Endothelial cell of umbilical vein (primary cell): ENCODE measurements at places on chromosomes 1 and 21. TPM values are rescaled to one million over a fixed set of nuclear protein-coding genes. Genes with fewer than 3 reads are reported as not detected.

Gene ATP1A2
- not detected in 2 replicates for total RNA-seq

Gene FABP3
- 0.84 and 1.8 TPM in 2 replicates for total RNA-seq

Gene TNFSF18
- 39.4 and 39.9 TPM in 2 replicates for total RNA-seq

Gene KLHL17
- 28.6 and 30.1 TPM in 2 replicates for total RNA-seq

Gene TMEM82
- total RNA-seq, result not detected in 2 replicates

Gene CFHR4
- total RNA-seq, result not detected in 2 replicates

Gene FBLIM1
- 363 and 394 TPM in 2 replicates for total RNA-seq

Gene ANKRD45
- 0.37 and 0.62 TPM in 2 replicates for total RNA-seq

Gene SAMD13
- total RNA-seq, result 3.9 and 4.8 TPM in 2 replicates

Gene SPRR2B
- not detected in 2 replicates for total RNA-seq

Gene PRKAA2
- 0.78 and 1.2 TPM in 2 replicates for total RNA-seq

- DNase-seq, result no peak
Measured at GRCh38 chr1:147912553-147912952, 10.0 kb downstream of the GJA8 start.

GRCh38 chr1:51945591-51945990 is 44.9 kb downstream of the RAB3B start:
- peak; percentile 95 for DNase-seq

- DNase-seq, result no peak
Measured at GRCh38 chr1:32220746-32221580, 1.2 kb downstream of the TMEM234 start.

GRCh38 chr1:195637539-195637938 is 970.7 kb downstream of the KCNT2 start:
- no peak for DNase-seq

DNA sequence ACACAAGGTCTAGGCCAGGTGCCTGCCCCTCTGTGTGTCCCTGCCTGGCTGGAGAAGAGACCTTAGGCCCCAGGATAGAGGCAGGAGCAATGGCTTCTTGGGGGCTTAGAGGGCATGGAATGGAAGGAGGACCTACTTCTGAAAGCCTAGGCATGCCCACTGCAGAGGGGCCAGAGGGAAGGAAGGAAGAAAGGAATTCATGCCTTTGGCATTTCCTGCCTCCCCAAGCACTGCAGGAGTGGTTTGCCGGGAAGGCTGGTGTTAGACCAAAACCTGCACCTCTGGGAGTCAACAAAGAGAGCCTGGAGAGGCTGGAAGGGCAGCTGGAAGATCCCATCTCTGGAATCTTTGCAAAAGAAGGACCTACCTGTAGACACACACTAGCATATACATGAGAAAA is 50.7 kb upstream of the KCNE2 start:
- DNase-seq, result peak; percentile 10

- no peak for DNase-seq
Measured at GRCh38 chr1:236657398-236657797, 28.9 kb upstream of the ACTN2 start.

DNA sequence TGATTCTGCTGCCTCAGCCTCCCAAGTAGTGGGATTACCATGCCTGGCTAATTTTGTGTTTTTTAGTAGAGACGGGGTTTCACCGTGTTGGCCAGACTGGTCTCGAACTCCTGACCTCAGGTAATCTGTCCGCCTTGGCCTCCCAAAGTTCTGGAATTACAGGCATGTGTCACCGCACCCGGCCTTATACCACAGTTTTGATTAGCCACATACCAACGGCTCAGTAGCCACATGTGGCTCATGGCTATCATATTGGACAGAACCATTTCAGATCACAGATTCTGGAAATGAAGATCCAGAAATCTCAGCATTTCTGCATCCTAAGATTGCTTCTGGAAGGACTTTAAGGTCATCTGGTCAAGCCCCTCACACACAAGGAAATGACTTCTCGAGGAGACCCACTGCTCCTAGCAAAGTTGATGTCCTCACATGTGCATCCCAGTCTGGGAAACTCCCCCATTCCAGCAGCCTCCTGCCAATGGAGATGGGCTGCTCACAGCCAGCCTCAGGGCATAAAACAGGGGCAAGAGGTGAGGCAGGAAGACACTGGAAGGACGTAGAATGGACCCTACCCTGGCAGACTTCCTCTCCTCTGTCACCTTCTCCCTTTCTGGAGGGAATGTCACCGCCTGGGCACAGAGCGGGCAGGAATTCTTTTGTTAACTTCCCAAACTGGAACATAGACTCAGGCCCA is 17.5 kb upstream of the CITED4 start:
- DNase-seq, result no peak

DNA sequence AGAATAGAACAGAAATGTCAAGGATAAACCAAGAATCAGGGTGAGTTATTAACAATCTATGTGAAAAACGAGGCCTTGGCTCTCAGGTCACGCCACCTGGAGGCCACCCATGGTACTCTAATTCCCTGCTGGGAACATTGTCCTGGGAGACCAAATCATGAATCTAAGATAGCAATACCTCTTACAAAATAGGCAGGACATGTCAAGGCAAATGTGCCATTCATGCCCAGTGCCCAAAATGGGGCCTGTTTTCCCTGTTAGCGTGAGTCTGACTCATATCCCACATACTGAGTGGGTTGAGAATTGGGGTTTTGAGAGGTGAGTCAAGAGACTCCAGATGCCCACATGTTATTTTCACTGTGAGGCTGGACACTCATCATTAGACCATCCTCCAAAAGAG is 380.8 kb downstream of the HHIPL2 start:
- no peak for DNase-seq

- no peak for DNase-seq
Measured at GRCh38 chr1:234559902-234560676, 49.9 kb downstream of the IRF2BP2 start.

GRCh38 chr1:6794164-6794563 is 8.9 kb downstream of the CAMTA1 start:
- DNase-seq, result peak; percentile 71

- no peak for DNase-seq
Measured at GRCh38 chr21:42276526-42277154, 38.6 kb downstream of the TFF3 start.

- DNase-seq, result no peak
Measured at GRCh38 chr1:105585791-105586190, 1470.7 kb upstream of the PRMT6 start.

DNA sequence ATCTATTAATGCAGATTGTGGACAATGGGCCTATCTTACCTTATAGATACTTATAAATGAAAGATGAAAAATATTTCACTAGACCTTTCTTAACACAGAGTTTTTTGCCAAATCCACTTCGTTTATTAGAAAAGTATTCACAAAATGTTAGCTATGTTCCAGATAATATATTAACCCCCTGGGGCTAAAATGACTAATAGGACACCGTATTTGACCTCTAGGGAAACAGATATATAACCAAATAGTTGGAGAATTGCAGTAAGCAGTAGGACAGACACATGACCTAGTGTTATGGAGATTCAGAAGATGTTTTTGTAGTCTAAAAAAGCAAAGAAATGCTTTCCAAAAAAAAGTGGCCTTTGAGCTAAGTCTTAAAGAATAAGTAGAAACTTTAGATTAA is 106.9 kb downstream of the SEC16B start:
- no peak for DNase-seq

DNA sequence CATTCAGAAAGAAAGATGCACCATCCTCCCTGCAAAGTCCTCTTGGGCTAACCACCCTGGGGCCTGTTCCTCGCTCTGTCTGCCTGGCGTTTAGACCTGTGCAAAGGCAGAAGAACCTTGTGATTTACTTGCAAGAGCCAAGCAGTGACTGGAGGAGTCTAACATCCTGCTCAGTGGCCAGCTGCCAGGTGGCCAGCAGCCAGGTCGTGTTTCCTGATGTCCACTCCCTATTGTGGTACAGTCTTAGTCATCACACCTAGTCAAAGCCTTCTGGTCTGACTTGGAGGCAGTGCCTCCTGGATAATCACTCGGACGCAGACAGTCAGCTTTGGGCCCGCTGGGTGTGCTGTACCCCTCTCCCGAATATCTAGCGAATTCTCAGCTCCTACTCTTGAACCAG is 118.1 kb downstream of the PGBD5 start:
- peak; percentile 93 for DNase-seq

- no peak for DNase-seq
Measured at GRCh38 chr1:94624203-94624602, 82.6 kb upstream of the F3 start.

- no peak for DNase-seq
Measured at GRCh38 chr1:29962831-29963247, 726.5 kb downstream of the PTPRU start.

DNA sequence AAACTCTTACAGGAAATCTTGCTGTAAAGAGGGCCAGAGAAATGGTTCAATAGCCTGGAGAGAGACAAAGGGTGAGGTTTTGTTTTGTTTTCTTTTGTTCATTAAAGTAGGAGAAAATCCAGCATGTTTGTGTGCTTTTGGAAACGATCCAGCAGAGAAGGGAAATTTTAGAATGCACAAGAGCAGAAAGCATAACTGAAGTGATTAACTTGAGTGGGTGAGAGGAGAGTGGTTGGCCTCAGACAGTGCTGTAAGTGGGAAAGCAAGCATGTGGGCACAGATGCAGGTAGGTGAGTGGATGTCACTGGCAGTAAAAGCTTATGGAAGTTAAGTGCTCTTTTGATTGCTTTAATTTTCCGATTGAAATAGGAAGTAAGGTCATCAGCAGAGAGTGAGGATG is 50.2 kb downstream of the EEIG2 start:
- DNase-seq, result peak; percentile 61

- no peak for DNase-seq
Measured at GRCh38 chr1:3711381-3711779, 40.9 kb upstream of the CCDC27 start.

GRCh38 chr1:77623066-77623465 is 59.4 kb downstream of the ZZZ3 start:
- DNase-seq, result no peak

DNA sequence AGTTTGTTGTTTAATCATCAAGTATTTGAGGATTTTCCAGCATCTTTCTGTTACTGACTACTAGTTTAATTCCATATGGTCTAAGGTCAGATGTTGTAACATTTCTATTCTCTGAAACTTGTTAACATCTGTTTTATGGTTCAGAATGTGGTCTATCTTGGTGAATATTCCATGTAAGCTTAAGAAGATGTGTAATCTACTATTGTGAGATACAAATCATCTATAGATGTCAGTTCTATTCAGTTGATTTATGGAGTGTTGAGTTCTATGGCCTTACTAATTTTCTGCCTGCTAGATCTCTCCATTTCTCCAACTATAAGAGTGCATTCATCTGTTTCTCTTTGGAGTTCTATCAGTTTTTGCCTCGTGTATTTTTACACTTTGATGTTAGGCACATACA is 31.5 kb downstream of the WARS2 start:
- no peak for DNase-seq

DNA sequence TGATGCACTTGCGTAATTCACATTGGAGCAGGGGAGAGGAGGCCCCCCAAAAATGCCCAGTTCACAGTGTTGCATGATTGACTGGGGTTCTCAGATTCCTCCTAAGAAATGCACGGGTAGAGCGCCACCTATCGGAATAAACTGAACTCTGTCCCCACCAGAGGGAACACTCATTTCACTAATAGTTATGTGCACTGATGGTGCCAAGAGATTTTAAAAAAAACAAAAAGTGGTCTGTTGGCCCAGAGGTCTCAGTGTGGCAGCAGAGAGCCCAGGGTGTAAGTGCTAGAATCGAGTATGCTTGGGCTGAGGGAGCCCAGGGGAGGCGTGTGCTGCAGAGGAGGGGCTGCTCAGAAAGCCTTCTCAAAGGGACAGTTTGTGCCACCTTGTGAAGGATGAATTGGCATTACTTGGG is 6.9 kb downstream of the PINK1 start:
- peak; percentile 58 for DNase-seq

DNA sequence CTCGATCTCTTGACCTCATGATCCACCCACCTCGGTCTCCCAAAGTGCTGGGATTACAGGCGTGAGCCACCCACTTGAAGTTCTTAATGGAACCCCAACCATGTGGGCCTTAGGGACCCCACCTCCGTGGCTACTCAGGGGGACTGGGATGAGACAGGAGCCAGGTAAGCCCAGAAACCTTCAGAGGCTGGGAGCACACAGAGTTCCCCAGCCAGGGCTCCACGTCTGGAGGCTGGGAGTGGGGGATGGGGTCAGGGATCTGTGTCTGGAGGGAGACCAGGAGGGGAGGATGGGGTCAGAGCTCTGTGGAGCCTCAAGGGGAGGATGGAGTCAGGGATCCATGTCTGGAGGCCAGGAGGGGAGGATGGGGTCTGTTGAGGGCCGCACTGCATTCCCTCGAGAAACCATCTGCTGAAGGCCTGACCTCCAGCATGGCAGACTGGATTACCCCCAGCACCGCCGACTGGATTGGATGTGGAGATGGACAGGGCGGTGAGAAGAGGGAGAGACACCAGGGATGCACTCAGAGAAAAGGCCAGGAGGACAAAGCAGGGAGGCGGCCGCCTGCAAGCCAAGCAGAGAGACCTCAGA is 2.1 kb upstream of the FTCD start:
- DNase-seq, result no peak

DNA sequence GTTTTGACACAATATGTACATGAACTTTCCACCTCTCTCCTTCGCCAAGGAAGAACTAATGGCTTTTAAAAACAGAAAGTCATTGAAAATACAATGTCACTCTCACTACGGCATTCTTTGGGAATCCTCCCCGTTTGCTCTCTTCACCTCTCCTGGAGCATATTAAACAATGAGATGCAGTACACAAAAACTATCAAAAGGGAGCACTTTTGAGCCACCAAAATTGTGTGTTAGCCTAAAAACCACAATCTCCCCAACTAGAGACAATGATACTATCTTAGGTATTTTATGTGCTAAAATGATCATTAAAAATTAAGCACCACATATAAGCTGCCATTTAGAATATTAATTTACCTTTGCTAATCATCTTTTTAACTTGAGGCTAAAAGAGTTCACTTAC is 425.5 kb downstream of the KCTD3 start:
- DNase-seq, result no peak

GRCh38 chr1:205038132-205038786 is 4.8 kb upstream of the CNTN2 start:
- DNase-seq, result no peak

DNA sequence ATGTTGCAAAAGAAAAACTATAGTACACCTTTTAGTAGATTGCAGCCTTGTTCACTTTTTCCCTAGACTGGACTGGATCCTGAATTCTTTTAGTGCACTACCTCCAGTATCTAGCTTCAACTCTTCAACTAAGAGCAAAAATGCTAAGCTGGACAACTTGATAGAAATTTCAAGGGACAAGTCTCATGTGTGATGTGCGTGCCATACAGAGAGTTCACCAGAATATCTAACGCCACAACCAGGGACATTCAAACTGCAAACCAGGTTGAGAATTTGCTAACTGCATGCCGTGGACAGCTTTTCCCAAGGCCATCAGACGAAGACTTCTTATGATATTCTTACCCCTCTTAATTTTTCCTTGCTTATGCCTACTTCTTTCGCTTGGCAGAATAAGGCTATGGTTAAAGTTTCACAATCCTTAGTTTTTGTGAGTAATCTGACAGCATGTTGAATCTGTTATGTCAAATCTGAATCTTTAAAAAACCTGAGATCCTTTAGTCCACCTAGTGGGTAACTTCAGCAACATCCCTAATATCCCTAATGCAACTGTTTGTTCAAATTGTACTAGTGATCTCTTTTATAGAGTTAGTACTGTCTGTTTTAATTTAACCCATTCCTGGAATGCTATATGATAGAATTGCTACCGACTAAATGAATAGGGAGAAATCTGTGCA is 66.4 kb downstream of the DDAH1 start:
- peak; percentile 49 for DNase-seq

GRCh38 chr1:48023488-48023887 is 26.3 kb upstream of the TRABD2B start:
- no peak for DNase-seq
